ENCODE measurements at places on chromosomes 2 and 18.

DNA sequence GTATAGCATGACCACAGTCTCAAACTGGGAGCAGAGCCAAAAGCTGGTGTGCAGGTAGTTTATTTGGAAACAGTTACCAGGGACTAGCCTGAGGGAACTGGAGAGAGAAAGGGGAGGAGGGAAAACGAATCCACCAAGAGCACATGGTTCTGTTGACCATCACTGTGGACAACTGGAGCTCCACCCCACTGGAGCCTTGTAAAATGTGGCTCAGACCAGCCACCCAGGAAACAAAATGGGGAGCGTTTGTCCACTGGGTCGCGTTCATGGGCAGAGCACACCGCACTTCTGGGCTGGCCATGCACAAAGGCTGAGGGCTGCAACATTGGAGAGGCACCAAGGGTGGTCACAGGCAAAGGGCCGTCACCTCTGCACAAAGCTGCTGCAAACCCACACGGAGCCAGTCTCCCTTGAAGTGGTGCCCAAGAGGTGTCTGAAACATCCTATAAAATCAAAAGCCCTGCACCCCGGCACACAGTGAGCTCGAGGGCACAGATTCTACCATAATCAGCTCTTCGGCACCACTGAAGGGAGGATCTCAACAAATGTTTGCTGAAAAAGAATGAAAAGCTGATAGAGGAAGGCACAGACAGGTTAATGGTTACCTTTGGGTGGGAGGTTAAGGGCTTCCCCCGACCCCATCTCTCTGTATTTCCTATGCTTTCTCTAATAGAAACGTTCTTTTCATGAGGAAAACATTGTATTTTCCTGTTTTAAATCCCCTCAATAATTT is 192.9 kb downstream of the INHBB start:
- no peak for DNase-seq

DNA sequence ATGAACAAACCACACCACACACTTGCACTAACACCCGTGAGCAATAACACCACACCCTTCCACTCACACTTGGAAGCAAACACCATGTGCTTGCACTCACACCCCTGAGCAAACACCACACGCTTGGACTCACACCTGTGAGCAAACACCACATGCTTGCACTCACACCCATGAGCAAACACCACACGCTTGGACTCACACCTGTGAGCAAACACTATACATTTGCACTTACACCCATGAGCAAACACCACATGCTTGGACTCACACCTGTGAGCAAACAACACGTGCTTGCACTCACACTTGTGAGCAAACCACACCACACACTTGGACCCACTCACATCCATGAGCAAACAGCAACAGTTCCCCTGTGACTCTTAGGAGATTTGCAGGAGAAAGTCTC is 24.4 kb downstream of the SNTG2 start:
- DNase-seq: no peak

- no peak for DNase-seq
These were observed 6.7 kb upstream of the ONECUT2 start for GRCh38 chr18:57428221-57429150.

GRCh38 chr2:189297446-189297845 is 117.9 kb upstream of the COL5A2 start:
- no peak for DNase-seq

- DNase-seq: no peak
These were observed 29.6 kb downstream of the DOK1 start for GRCh38 chr2:74584088-74584645.

DNA sequence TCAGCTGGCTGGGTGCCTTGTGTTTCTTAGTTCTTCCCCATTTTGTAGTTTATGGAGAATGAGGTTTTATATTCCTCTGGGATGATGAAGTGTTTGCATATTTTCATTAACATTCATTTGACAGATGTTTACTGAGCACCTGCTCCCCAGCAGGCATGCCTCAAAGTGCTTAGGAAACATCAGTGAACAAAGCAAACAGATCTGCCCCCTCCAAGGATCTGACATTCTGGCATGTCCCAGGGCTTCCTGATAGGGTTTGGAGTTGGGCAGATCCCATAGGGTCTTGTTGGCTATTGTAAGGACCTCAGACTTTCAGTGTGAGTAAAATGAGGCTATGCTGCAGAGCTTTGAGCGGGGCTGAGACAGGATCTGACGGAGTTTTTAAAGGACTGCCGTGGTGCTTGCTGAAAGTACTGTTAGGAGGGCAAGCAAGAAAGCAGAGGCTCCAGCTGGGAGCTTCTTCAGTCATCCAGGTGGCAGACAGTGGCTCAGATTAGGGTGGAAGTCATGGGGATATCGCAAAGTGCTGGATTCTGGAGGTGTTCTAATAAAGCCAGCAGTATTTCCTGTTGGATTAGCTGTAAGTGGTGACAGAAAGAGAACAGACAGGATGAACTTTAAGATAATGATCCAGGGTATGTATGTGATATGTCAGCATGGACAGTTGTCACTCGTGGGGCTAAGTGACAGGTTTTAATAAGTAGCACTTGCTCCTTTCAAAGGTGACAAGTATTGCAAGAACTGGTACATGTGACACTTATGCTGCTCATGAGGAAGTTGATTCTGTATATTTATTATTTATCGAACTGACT is 11.3 kb upstream of the IAH1 start:
- DNase-seq: no peak

DNA sequence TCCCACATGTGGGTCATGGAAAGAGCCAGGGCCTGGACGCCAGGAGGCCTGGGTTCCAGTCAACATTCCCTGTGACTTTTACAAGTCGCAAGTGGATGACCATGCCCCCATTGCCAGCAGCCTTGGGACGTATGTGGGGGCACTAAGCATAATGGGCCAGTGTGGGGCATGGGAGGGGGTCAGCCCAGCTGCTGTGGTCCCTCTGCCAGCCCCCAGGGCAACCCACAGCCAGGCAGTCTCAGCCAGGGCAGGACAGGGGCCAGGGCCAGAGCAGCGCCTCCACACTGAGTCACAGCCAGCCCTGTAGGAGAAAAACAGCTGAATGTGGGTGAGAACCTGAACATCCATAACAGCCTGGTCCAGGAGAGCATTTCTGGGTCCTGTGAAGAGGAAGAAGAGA is 173.2 kb downstream of the GFPT1 start:
- DNase-seq: no peak

- peak; percentile 52 for DNase-seq
These were observed 11.8 kb downstream of the G6PC2 start for GRCh38 chr2:168912901-168913369.

GRCh38 chr2:30639836-30640235 is 167.4 kb downstream of the CAPN13 start:
- DNase-seq: no peak

- DNase-seq: no peak
These were observed 32.2 kb downstream of the DPYSL5 start for GRCh38 chr2:26880161-26880560.

DNA sequence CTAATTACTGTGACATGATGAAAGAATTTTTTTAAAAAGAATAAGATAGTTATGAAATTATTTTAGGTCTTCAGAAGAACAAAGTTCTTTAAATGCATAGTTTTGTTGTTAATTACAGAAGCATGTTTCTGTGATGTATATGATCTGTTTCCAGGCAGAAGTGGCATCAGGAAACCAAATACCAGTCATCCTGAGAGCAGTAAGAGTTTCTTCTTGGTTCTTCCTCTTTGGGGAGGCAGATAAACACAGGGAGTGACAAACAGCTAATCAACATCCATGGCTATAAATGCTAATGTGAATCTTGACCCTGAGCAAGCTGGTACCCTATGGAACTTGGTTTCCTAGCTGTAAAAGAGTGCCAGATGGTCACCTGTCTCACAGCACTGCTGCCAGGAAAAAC is 29.2 kb downstream of the WIPF1 start:
- no peak for DNase-seq

DNA sequence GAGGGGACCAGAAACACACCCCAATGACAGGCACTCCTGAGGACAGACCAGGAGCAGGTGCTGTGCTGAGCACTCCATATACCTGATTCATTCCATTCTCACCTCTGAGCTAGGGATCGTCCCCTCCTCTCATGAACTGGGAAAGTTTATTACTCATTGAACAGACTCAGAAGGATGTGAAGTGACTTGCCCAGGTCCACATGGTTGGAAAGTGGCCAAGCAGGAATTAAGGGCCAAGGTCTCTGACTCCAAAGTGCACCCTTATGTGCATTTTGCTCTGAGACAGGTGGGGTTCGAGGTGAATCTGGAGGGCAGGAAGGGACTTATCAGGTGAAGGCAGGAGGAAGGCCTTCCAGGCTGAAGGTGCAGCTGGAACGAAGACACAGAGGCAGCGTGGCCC is 25.1 kb upstream of the PLB1 start:
- no peak for DNase-seq

- no peak for DNase-seq
These were observed 47.1 kb downstream of the KCNIP3 start for GRCh38 chr2:95344215-95344583.

- DNase-seq: no peak
These were observed 1021.2 kb downstream of the LRP1B start for GRCh38 chr2:141109633-141110032.

DNA sequence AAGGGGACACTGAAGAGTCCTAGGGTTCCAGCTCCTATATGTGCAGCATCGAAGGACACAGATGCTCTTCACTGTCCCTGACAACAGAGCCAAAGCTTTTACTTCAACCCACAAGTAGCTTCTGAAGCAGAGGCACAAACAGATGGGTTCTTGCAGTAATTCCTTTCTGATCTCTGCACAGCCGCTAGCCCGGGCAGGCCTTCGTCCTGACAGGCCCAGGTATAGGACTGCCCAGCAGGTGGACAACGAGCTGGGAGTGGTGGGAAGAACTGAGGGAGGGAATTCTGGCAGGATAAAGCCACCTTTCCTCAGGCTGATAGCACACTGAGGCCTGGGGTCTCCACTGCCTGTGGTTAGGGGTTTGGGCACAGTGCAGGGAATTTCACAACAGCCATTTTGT is 94.8 kb downstream of the RHOB start:
- DNase-seq: no peak

DNA sequence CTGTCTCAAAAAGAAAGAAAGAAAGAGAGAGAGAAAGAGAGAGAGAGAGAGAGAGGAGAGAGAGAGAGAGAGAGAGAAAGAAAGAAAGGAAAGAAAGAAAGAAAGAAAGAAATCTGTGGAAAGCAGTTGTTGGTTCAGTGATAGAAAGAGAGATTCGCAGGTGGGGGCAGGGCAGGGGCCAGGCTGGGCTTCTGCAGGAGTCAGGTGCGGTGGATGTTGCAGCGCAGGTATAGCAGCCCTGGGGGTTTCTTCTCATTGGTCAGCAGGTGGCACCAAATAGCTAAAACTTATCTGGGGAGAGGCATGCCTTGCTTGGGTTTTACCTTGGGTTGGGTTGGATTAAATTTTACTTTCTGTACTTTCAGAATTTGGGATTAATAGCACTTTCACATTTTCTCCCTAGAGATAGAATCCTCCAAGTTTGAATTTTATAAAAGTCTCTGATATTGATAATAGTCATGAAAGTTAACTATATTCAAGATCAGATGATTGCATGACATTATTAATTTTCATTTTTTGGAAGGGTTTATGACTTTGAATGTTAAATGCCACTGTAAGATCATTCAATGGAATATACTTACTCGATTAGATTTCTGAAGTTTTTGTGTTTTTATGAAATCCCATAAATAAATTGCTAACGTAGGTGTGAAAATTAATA is 66.6 kb downstream of the SPTBN1 start:
- DNase-seq: no peak

DNA sequence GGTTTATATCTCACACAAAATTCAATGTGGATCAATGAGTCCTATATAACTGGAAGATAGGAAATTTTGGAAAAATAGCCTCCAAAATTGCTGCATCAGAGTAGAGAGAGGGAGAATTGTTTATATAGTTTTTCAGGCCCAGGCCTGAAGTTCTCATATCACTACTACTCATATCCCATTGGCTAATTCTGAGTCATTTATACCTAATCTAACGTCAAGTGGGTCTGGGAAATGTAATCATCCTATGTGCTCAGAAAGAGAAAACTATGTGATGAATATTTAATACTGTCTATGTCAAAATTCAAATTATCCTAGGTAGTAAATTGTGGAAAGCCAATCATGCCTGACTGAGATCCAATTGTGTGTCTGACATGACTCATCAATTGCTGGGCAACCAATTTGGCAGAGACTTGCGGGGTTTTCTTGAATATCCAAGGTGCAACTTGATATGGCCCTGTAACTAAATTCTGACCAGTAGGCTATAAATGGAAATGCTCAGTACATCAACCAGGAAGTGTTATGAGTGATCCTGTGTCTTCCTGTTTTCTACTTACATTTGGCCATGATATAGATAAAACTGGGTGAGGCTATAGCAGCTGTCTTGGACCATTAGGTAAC is 744.4 kb downstream of the KCNJ3 start:
- DNase-seq: no peak

- DNase-seq: no peak
These were observed 39.1 kb downstream of the ACKR3 start for GRCh38 chr2:236608710-236609109.

- DNase-seq: no peak
These were observed 51.3 kb downstream of the SEPTIN10 start for GRCh38 chr2:109562421-109562820.

- DNase-seq: no peak
These were observed 218.5 kb downstream of the KCNS3 start for GRCh38 chr2:18096836-18097405.

DNA sequence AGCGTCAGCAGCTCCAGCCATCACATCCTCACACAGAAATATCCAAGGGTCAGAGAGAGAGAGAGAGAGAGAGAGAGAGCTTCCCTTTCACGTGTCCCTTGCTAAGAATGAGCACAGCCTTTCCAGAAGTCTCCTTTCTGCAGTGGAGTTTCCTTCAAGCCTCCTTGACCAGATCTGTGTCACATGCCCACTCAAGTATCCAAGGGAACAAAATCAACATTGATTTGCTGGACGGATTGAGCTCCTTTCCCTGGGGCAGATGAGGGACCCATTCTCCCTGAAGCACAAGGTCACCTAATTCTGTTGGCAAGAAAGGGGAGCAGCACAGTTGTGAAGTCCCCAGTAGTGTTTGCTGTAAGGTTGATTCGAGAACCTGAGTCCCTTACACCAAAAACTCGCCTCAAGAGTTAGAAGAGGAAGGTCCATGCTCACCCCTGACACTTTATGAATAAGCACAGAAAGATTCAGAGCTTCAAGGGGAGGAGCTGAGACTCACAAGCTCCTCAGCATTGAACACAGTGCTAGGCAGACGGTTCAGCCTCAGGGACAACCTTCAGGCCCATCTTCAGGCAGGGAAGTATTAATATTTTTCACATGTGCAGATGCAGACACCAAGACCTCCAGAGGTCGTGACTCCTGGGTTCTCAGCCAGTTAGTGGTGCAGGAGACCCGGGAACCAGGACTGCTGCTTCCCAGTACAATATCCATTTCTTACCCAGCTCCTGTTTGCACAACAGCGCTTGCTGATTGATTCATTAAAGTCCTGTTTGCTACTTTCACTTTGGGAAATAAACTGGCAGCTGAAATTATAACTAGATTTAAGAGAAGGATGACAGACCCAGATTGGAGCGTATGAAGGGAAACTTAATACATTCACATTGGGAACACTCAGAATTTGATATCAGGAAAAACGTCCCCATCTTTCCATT is 38.2 kb upstream of the MARCO start:
- no peak for DNase-seq

Measured in amygdala (tissue), 56 donors.